H54 (cell line): ENCODE measurements at places on chromosomes 12 and 14.

- DNase-seq: no peak
Measured at GRCh38 chr12:4274396-4275015, 944 bp downstream of the CCND2 start.

GRCh38 chr12:63045020-63045860, 105.8 kb downstream of the AVPR1A start:
- DNase-seq: peak; percentile 9

- no peak for DNase-seq
Measured at GRCh38 chr12:77608271-77608824, 222.3 kb upstream of the NAV3 start.

- DNase-seq: no peak
Measured at GRCh38 chr14:91647856-91648255, 84.0 kb downstream of the CATSPERB start.

GRCh38 chr12:79776111-79776510, 85.3 kb upstream of the PAWR start:
- no peak for DNase-seq

DNA sequence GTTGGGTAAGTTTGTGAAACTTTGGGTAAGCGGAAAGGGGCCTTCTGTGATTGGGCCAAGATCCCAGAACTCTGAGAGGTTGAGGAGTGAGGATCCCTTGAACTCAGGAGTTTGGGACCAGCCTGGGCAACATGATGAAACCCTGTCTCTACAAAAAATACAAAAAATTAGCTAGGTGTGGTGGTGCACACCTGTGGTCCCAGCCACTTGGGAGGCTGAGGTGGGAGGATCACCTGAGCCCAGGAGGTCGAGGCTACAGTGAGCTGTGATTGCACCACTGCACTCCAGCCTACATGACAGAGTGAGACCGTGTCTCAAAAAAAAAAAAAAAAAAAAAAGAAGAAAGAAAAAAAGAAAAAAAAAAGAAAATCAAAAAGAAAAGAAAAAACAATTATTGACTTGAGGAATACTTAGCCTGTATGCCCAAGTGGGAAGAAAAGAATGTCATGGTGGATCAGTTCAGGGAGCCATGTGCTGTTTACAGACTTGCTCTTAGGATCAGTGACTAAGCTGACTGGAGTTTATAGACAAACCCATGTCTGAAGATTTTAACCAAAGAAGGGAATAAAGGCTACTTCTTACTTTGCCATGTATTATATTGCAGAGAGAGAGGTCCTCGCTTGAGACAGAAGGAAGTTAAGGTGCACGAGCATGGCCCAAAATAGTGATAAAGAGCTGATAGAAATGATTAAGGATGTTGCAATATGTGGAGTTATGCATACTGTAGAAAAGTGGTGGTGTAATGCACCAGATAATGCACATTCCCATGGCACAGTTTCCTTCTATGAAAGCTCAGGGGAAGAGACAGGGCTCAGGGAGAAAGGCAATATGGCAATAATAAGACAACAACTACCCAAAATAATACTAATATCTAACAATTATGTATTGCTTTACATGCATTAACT, 881 bp downstream of the HSD17B6 start:
- no peak for DNase-seq

- no peak for DNase-seq
Measured at GRCh38 chr14:74935360-74935680, 12.3 kb upstream of the RPS6KL1 start.

DNA sequence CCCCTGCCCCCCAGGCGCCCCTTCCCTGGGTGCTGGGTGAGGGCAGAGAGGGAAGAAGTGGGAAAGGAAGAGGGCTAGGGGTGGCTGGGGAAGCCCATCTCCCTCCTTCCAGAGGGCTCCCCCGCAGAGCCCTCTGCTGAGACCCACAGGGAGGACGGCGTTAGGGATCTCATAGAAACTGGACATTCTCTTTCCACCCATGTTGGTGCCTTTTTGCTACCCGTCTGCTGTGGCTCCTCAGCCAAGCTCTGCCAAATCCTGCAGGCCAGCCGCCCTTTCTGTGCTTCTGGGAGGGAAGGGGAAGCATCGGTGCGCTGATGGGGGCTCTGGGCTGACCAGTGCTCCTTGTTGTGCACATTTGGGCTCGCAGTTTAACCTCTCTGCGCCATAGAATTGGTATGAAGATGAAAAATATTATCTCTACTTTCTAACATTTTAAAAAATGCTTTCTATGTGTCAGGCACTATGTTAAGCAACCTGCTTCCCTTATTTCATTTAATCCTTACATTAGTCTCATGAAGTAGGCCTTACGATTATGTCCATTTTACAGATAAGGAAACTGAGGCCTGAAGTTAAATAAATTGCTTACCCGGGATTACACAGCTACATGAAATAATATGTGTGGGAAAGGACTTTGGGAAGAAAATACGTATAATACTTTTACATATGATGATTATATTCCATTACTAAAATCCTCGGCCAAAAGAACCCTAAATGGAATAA, 981 bp downstream of the SLC48A1 start:
- no peak for DNase-seq

GRCh38 chr14:70714055-70714550, 72.4 kb downstream of the TTC9 start:
- DNase-seq: peak; percentile 19

DNA sequence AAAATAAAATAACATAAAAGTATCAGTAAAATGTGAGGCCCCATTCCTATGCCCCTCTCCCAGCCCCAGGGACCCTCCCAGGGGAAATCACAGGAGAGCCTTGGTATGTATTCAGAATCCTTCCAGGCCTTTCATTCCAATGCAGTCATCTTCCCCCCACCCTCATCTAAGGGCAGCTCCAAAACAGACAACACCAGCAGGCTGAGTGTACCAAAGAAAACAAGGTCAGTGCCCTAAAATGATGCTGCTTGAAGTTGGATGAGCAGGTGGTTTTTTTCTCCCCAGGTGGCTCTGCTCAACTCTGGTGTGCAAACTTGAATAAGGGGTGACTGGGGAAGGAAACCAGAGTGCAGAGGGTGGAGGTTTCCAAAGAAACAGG, 56.2 kb downstream of the TSPAN9 start:
- no peak for DNase-seq

- DNase-seq: no peak
Measured at GRCh38 chr12:29983851-29984250, 200.1 kb upstream of the TMTC1 start.

GRCh38 chr12:130872179-130873096, 572 bp downstream of the RAN start:
- DNase-seq: peak; percentile 33

GRCh38 chr12:89701606-89702206, 6.9 kb downstream of the ATP2B1 start:
- no peak for DNase-seq

DNA sequence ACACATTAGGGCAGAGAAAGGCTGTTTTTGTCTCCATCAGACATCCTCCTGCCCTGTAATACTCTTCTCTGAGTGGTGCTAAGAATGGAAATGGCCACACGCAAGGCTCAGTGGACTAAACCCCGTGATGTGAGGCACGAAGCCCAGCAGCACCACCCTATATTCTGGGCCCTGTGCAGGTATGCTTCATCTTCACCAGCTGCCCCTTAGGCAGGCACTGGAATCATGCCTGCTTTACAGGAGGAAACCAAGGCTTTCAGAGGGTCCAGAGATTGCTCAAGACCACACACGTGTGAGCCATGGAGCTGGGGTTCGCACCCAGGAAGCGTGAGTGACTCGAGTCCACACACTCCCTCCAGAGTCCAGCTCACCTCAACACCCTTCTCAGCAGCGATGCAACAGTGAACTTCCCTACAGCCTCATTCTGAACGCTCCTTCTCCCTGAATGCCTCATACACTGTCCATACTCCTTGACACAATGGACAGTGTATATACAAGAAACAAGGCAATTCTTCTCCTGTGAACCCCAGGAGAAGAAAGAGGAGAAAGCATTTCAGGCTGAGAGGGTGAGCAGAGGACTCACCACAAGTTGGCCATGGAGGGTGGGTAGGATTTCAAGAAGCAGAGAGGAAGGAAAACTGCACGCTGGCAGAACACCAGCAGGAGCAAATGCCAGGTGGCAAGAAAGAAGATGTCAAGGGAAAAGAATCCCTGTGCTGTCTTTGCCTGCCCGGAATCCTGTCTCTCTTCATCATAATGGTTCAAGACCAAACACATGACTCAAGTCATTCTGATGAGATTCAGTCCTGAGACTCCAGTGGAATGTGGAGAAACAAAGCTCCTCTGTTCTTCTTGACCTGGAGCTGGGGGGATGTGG, 39.1 kb downstream of the NT5DC3 start:
- peak; percentile 26 for DNase-seq
